ENCODE measurements at places on chromosomes 3 and 15.

DNA sequence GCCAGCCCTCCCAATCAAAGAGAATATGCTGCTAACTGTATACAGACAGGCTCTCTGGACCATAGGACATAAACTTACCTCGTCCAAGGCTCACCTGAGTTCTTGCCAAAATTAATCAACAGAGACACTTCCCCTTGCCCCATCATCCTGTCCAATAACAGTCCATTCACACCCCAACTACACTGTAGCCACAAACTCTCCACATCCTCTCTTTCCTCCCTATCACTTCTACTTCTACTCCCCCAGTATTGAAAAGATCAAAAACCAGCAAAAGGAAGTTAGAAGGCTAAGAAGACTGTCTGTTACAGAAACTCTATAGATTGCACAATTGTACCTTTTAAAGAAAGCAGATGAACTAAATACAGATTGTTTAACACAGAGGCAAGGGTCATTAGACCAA is 133.5 kb upstream of the STT3B start:
- no peak for DNase-seq

DNA sequence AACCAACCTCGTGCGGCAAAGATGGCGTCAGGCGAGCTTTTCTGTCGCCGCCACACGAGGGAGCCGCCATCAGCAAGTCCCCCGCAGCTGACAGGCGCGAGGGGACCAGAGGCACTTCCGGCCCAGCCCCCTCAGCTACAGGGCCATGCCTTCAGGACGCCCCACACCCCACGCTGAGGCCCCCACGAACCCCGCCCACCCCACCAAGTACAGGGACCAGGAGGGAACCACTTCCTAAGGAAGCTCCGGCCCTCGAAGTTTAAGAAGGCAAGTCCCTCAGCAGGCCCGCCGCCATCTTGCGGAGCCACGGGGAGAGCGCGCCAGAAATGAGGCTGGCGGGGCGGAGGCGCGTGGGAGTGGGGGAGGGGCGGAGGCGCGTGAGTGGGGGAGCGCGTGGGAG is 790 bp downstream of the DAZL start:
- no peak for DNase-seq

GRCh38 chr3:69735893-69736292 is 3.4 kb upstream of the MITF start:
- DNase-seq, result no peak

- no peak for DNase-seq
These were observed 37.4 kb upstream of the VEPH1 start for GRCh38 chr3:157540656-157541055.

GRCh38 chr15:100183921-100184495 is 157.8 kb downstream of the ADAMTS17 start:
- DNase-seq, result no peak

GRCh38 chr15:71096676-71097075 is 18.6 kb upstream of the THSD4 start:
- DNase-seq, result peak; percentile 49

GRCh38 chr3:112437146-112438022 is 61.9 kb downstream of the BTLA start:
- peak; percentile 7 for DNase-seq

DNA sequence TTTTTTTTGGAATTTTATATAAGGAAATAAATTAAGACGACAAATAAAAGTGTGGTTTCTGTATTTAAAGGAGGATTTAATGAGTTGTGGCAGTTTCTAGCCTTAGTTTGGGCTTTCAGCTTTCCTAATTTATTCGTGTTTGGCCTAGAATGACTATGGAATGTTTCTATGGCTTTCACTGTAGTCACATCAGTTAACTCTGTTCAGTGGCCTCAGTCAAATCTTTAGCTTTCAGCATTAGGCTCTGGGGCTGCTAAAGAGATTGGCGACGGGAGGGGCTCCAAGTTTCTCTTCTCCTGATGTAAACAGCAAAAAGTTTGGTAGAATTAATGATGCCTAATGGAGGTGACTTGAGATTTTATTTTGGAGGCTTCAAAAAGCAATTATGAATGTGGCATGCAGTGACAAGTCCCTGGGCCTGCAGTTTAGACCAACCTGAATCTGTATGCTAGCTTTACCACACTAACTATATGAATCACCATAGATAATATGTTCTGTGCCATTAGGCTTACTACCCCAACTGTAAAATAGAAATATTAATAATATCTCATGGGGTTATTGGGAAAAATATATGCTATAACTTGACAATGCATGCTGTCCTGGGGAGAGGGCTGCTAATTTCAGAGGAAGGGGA is 47.1 kb upstream of the ADGRG7 start:
- no peak for DNase-seq

DNA sequence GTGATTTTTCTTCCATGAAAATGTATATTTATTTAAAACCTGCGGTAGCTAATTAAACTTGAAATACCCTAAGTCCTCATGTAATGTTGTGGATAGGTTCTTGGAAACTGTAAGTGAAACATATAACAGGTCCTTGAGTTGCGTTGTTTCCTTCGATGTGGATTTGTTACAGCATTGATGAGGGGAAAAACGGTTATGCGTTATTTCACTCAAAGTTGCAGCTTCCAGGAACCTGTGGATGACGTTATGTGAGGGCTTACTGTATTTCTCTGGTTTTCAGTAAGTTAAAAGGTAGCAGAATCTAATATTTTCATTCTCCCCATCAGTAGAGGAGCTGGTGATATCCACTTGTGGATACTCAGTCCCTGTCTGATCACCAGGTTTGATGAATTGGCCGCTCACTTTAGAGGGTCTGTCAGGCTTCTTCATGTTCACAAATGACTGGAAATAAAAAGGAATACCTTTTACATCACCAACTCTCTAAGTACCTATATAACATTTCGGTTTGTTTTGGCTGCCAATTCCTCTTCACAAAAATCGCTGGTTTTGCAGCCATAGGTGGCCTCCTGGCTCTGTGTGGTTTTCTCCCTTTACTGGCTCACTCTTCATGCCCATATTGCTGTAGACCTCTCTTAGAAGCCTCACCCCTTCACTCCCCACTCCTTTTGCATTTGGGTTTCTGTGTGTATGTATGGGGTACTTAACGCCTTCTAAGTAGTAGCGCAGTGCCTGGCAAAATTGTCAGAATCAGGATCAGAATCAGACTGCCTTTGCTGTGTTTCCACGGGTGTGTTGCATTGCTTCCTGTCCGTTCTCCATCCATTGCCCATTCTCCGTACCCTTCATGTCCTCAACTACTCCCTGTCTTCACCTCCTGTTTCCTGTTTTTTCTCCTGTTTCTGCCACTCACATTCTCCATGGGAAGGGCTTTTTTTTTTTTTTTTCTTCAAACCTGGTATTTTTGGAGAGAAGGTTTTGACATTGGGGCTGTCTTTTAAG is 112.6 kb downstream of the FNDC3B start:
- DNase-seq, result no peak

DNA sequence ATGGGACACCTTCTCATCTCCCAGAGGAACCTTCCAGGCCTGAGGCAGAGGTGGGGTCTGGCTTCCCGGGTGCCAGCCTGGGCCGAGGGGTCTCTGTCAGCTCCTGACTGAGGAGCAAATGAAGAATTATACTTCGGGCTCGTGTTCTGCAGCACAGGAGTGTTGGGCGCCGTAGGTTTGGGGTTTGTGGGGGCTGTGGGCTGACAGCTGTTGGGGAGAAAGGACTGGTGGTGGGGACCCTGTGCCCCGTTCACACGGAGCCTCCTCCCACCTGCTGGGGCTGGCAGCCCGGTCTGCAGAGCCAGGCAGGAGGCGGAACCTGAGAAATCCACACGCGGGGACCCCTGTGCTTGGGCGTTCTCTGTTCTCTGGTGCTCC is 59.7 kb downstream of the ADAMTS7 start:
- DNase-seq, result no peak

GRCh38 chr15:89975482-89976245 is 25.5 kb upstream of the ZNF710 start:
- DNase-seq, result no peak

GRCh38 chr3:184751204-184752040 is 39.6 kb upstream of the MAGEF1 start:
- no peak for DNase-seq

DNA sequence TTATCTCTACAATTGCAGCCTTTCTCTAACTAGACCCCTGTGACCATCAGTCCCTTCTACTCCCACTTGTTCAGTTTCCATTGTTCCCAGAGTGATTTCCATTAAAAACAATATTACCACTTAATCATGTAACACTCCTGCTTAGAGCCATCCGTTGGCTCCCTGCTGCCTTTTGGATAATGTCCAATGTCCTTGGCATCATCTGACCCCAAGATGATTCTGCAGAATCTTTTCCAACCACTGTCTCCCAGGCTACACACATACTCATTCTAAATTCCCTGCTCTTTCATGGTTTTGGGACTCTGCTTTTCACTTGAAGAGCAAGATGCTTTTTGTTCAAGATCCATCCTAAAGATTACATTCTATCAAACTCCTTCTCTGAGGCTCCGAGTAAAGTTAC is 7.1 kb downstream of the KCNH8 start:
- no peak for DNase-seq

- DNase-seq, result no peak
These were observed 28.6 kb downstream of the DAPK2 start for GRCh38 chr15:64017591-64018163.

GRCh38 chr15:93102211-93102610 is 13.2 kb upstream of the RGMA start:
- DNase-seq, result no peak

DNA sequence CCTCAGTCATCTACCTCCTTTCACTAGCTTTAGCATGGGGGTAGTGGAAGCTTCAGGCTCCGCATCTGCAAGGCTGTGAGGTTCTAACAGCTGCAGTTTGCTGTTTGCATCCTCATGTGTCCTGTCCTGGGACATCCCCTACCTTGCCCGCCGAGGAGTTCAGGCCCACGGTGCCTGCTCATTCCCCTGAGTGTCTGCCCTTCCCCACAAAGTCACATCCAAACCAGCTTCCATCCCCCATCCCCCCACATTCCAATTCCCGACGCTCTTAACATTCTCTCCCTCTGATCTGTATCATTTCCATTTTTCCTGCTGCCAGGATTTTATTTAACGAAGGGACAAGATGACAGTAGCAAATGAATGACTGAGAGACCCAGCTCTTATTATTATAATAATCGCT is 43.8 kb downstream of the HRH1 start:
- DNase-seq, result no peak

DNA sequence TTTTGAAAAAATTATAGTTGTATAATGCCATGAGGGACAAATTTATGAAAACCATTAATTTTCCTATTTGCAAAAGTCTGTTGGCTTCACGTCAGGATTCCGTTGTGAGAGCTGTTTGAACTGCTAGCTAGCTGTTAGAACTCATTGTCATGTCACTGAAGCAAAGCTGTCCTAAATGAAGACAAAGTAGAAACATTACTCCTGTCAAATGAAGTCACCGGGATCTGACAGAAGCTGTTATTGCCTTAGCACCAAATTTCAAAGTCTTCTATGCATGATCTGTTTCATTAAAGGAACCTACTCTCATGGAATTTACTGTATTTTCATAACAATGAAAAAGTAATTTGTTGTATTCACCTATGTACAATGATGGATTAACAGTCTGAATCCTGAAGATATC is 479.8 kb downstream of the PLOD2 start:
- DNase-seq, result peak; percentile 8

- no peak for DNase-seq
These were observed 33.9 kb upstream of the RNU6-1 start for GRCh38 chr15:67873777-67874176.

GRCh38 chr3:106836906-106837305 is 540.3 kb upstream of the CCDC54 start:
- no peak for DNase-seq

- DNase-seq, result no peak
These were observed 350.8 kb downstream of the GRM7 start for GRCh38 chr3:7211740-7212139.

DNA sequence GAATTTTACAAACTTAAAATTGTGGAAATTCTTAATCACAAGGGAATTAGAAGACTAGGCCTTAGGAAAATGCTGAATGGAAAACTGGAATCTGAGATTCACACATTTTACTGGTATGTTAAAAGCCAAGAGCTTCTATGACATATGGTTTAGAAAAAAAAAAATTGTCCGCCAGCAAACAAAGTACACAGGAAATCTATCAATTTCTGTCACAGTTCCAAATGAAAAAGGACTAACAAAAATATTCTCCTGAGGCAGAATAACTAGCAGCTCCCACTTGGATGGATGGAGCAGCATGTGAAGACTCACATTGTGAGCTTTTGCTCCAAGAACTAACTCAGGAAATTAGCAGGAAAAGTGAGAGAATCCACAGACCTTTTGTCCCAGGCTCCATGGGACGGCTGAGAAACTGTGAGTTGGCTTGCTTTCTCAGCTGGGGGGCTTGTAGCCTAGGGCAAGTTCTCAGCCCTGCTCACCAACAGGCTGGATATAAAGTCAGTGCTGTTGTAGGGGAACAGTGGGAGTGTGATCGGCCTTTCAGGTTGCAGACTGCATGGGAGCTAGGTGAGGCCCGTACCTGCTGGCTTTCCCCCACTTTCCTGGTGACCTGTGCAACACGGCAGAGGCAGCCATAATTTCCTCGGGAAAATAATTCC is 731.1 kb upstream of the SGO1 start:
- DNase-seq, result no peak

- DNase-seq, result no peak
These were observed 171.7 kb downstream of the C3orf38 start for GRCh38 chr3:88321363-88322050.

- no peak for DNase-seq
These were observed 61.5 kb upstream of the CADPS start for GRCh38 chr3:62936626-62937254.

GRCh38 chr3:18111796-18112232 is 313.3 kb downstream of the SATB1 start:
- peak; percentile 80 for DNase-seq

DNA sequence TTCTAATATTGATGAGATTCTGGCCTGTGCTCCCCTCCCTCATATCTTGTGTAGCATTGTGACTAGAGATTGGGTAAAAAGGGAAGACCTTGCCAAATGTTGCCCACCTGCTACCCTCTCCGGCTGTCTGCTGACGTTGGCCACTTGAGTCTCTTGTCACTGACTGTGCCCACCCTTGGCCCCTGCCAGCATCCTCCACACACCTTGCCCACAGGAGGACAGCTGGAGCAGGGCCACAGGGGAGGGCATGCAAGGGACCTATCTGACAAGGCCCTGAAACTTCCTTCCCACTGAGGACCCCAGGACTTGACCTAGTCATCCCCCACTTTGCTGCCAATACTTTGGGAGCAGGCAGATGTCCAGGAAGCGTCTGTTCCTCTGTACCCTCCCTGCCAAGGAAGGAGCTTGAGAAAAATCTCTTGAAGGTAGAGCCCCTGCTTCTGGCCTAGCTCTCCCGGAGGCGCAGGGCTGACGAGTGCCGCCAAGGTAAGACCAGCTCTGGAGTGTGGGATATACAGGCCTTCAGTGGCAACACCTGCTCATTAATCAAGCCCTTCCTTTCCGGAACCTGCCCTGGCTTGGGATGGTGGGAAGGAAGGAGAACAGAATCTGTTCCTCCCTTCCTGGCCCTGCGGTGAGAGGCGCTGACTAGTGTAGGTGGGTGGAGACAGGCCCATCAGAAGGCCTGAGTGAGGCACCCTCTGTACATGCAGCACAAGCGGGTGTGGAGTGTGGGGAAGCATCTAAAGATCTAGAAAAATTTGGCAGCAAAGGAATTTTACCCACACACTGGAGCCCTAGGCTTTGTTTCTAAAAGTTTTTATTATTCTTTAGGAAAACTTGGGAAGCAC is 4.9 kb upstream of the PAK6 start:
- DNase-seq, result no peak
